ENCODE measurements at places on chromosomes 12 and 14. TPM values are rescaled to one million over a fixed set of nuclear protein-coding genes. Genes with fewer than 3 reads are reported as not detected.

Gene ERGIC2
- 19.7 TPM for polyA plus RNA-seq

Gene KLRF1
- 2.1 TPM for polyA plus RNA-seq

Gene NEUROD4
- polyA plus RNA-seq = not detected

Gene ANKRD33
- polyA plus RNA-seq = not detected

Gene AMIGO2
- polyA plus RNA-seq = 2.2 TPM

Gene PTPRQ
- polyA plus RNA-seq = 0.49 TPM

- H3K4me3 ChIP-seq = no peak overlapping the region
- H3K36me3 ChIP-seq = no peaks in the 10 kb centered on the region
- H3K27ac ChIP-seq = no peak overlapping the region
- H3K4me1 ChIP-seq = peaks cover 3% of the 10 kb centered on the region
Measured at GRCh38 chr12:109772622-109773321, 59.1 kb downstream of the FAM222A start.

GRCh38 chr12:124605883-124606774, 38.7 kb upstream of the NCOR2 start:
- DNase-seq = no peak
- H3K27me3 ChIP-seq = no peaks in the 10 kb centered on the region
- no peaks in the 10 kb centered on the region for H3K36me3 ChIP-seq
- H3K27ac ChIP-seq = no peak overlapping the region

DNA sequence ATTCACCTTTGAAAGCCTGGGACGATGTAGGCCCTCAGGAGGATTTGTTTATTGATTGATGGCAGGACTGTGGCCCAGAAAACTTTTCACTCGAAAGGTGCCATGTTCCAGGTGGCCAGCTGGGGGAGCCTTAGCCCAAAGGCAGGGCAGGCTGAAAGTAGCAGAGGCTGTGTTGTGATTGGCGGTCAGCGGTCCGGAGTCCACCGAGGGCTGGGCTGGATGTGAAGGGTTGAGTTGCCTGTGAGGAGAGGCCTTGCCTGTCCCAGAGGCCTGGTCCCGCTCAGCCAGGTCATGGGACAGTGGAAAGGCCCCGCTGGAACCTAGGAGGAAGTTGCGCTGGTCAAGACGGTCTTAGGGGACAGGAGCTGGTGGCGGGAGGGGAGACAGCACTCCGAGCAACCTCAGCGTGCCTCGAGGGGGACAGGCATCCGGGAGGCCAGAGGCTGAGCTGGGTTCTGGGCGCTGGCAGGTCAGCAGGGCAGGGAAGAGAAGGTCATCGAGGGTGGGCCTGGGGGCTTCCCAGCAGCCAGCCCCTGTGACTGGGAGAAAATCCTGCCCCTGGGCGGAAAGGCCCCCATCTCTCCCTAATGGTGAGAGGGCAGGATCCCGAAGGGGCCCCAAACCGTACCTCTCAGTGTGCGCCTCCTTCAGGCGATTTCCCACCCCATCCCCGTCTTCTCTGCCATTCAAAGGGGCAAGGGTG, 26.3 kb downstream of the CMA1 start:
- DNase-seq = peak; percentile 29
- H3K36me3 ChIP-seq = no peaks in the 10 kb centered on the region
- H3K4me1 ChIP-seq = no peaks in the 10 kb centered on the region

GRCh38 chr14:89844508-89844907, 110.0 kb downstream of the EFCAB11 start:
- no peak for DNase-seq
- no peaks in the 10 kb centered on the region for H3K36me3 ChIP-seq
- H3K27me3 ChIP-seq = no peaks in the 10 kb centered on the region
- H3K27ac ChIP-seq = no peak overlapping the region

GRCh38 chr12:32688786-32689185, 9.7 kb downstream of the DNM1L start:
- no peak for DNase-seq
- no peaks in the 10 kb centered on the region for H3K27me3 ChIP-seq
- no peaks in the 10 kb centered on the region for H3K4me1 ChIP-seq
- H3K36me3 ChIP-seq = no peaks in the 10 kb centered on the region
- H3K4me3 ChIP-seq = no peak overlapping the region
- H3K27ac ChIP-seq = no peak overlapping the region

DNA sequence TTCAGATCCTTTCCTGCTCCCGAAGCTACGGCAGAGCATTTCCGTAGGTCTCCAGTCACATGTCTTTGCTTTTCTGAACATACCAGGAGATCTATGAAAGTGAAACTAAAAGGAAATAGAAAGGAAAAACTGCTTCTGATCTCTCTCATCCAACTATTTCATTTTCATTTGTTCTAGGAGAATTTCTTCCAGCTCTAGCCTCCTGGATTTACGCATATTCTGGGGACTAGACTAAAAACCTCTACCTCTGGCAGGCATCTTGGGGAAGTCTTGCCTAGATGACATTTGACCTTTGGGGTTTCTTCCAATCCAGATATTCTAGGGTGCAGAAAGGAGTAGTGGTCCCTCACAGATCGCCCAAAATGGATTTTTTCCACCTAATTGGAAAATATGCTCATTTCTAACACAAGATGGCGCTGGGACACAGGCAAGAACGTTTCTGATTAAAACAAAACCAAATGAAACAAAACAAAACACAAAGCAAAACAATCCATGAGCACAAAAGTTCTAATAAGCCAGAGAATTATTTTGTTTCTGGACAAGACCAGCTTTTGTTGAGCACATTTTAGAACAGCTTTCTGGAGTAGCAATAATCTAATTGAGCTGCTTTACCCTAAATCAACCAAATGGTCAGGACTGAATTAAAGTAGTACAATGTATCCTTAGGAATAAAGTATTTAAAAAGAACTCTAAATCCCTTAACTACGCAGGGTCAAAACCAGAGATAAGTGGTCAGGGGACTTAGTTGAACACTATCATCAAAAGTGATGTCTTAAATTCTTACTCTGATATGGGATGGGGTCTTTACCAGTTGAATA, 12.3 kb upstream of the PARP11 start:
- no peak overlapping the region for H3K27ac ChIP-seq
- DNase-seq = no peak
- H3K4me3 ChIP-seq = no peak overlapping the region
- H3K4me1 ChIP-seq = no peaks in the 10 kb centered on the region
- H3K27me3 ChIP-seq = no peaks in the 10 kb centered on the region
- no peaks in the 10 kb centered on the region for H3K36me3 ChIP-seq

DNA sequence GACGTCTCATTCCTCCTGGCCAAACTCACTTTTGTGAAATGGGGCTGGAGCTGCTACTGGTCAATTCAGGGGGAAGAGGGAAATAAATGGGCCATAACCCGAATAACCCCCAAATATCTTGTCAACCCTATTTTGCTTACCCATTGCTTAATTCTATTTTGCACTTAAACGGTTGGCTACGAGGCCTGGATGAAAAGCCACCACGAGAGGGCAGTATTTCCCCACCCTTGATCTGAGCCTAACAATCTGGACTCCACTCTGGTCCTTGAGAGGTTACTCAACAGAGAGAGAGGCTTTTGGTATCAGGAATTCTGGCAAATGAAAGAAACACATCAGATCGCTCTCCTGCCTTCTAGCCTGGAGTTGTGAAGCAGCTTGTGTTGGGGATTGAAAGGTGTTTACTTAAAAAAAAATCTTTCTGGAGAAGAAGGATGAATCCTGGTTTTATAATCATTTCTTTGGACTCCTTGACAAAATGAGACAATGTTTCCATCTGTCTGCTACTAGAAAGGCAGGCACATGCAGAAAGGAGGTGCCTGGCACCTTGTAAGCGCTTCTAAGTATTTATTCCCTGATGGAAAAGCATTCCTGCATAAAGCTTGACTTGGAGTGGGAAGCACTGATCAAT, 22.4 kb upstream of the FBXO21 start:
- no peaks in the 10 kb centered on the region for H3K4me1 ChIP-seq
- no peak overlapping the region for H3K4me3 ChIP-seq
- H3K36me3 ChIP-seq = no peaks in the 10 kb centered on the region
- no peaks in the 10 kb centered on the region for H3K27me3 ChIP-seq

GRCh38 chr12:6944381-6945186, 762 bp downstream of the C12orf57 start:
- DNase-seq = peak; percentile 91
- H3K4me1 ChIP-seq = peaks cover 18% of the 10 kb centered on the region
- H3K36me3 ChIP-seq = no peaks in the 10 kb centered on the region
- H3K27ac ChIP-seq = peak overlapping the region; percentile 97

DNA sequence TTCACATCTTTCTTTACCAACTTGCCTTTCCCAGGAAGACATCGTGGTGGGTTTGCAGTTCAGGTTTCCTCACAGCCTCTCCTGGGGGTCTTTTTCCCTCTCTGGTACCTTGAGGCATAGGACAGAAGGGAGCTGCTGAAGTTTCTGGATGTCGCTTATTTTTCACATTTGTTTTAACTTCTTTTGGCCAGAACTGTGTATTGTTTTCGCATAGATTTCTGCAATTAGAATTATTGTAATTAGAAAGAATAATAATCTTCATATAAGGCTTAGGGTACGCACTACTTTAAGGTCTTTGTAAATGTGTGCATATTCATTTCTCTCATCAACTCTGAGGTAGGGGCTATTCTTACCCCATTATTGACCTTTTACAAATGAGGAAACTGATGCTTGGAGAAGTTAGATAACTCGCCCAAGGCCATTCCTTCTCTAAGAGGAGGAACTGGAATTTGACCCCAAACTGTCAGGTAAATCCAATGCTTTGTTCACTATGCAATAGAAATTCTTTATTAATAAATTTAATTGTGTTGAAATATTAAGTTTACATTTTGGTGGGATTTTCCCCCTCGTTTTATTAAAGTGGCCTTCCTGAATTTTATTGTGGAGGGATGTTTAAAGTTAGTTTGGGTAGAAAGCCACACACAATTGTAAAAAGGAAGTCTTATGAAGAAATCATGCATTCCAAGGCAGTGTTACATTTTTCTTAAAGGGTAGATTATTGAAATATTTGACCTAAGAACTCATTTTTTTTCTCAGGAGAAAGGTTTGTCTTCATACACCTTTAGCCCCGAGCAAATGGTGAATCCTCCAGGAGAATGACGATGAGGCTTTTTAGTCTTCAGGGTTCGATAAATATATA, 12.1 kb upstream of the SLC38A2 start:
- H3K27me3 ChIP-seq = no peaks in the 10 kb centered on the region
- no peak for DNase-seq
- peak overlapping the region; percentile 70 for H3K4me3 ChIP-seq

- no peak for DNase-seq
- H3K36me3 ChIP-seq = no peaks in the 10 kb centered on the region
- no peak overlapping the region for H3K27ac ChIP-seq
- H3K4me1 ChIP-seq = peaks cover 2% of the 10 kb centered on the region
- no peaks in the 10 kb centered on the region for H3K27me3 ChIP-seq
Measured at GRCh38 chr14:77603654-77604255, 12.7 kb downstream of the SPTLC2 start.

DNA sequence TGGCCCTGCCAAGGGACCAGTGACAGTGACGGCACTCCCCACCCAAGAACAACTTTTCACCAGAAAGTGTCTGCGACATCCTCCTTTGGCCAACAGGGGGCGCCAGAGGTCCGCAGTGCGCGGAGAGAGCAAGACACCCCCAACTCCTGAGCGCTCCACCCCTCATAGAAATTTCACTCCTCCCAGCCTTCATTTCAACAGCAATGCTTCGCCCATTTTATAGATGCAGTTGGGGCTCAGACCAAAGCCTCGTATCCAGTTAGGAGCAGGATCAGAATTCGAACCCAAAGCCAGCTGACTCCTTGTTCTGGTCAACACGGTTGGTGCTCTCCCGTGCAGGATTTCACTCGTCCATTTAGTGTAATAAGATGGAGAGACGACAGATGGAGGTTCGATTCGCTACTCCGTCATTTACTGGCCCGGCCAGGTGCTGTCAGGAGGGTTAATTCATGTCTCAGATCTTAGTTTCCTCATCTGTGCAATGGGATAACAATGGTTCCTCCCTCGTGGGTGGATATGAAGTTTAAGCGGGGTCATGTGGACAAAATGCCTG, 2.4 kb upstream of the POP5 start:
- peaks cover 14% of the 10 kb centered on the region for H3K36me3 ChIP-seq
- no peak overlapping the region for H3K4me3 ChIP-seq
- H3K27me3 ChIP-seq = no peaks in the 10 kb centered on the region
- no peak overlapping the region for H3K27ac ChIP-seq

- H3K27ac ChIP-seq = no peak overlapping the region
- no peaks in the 10 kb centered on the region for H3K4me1 ChIP-seq
- no peak for DNase-seq
- H3K27me3 ChIP-seq = no peaks in the 10 kb centered on the region
- no peaks in the 10 kb centered on the region for H3K36me3 ChIP-seq
Measured at GRCh38 chr12:83841620-83842019, 1071.0 kb downstream of the SLC6A15 start.

DNA sequence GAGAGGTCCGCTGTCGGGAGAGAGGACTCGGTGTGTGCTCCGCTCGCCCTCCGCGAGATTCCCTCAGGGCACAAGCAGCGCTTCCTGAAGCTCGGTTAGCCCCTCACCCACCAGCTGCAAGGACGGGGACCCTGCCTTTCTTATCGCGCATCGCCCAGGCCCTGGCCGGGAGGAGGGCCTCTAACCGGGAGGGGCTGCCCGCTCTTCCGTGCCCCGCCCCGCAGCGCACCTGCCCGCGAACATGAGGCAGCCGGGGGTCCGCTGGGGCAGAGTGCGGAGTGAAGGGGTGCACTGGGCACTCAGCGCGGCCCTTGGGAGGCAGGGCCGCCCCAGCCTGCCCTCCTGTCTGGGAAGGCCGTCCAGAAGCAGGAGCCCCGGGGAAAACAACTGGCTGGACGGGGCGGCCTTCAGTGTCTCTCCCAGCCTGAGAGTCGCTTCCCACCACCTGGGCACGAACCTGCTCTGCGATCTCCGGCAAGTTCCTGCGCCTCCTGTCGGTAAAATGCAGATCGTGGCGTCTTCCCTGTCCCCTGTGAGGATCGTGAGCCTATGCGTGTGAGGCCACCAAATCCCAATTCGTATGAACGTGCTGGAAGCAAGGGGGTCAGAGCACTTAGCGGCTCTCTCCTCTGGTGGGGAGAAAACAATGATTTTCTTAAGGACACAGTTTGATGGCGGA, 28.0 kb upstream of the ADIPOR2 start:
- H3K36me3 ChIP-seq = no peaks in the 10 kb centered on the region
- no peaks in the 10 kb centered on the region for H3K27me3 ChIP-seq
- H3K27ac ChIP-seq = peak overlapping the region; percentile 77
- H3K4me1 ChIP-seq = peaks cover 3% of the 10 kb centered on the region

- DNase-seq = no peak
- H3K4me3 ChIP-seq = no peak overlapping the region
- no peaks in the 10 kb centered on the region for H3K4me1 ChIP-seq
- no peaks in the 10 kb centered on the region for H3K36me3 ChIP-seq
- H3K27ac ChIP-seq = no peak overlapping the region
Measured at GRCh38 chr12:75814851-75815754, 216.5 kb downstream of the PHLDA1 start.

DNA sequence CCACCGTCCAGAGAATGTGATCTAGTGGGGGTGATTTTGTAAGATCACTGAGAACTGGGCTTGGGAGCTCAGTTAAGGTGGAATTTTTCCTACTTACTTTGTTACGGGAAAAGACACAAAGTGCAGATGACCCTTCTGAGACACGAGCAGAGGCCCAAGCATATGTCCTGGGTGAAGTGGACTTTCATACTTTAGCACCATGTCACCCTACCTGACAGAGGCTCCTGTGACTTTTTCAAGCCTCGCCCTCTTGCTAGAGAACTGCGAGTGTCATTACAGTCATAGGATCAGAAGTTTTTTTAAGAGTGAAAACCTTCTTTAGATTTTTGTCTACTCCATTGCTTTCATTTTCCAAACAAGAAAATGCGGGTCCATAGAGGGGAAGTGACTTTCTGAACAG, 56.1 kb downstream of the SLC17A8 start:
- H3K4me1 ChIP-seq = no peaks in the 10 kb centered on the region
- no peak overlapping the region for H3K4me3 ChIP-seq
- DNase-seq = no peak
- no peaks in the 10 kb centered on the region for H3K36me3 ChIP-seq

GRCh38 chr14:70706177-70706576, 64.5 kb downstream of the TTC9 start:
- H3K36me3 ChIP-seq = no peaks in the 10 kb centered on the region
- H3K27me3 ChIP-seq = no peaks in the 10 kb centered on the region
